ENCODE measurements at places on chromosomes 12 and 14. TPM values are rescaled to one million over a fixed set of nuclear protein-coding genes. Genes with fewer than 3 reads are reported as not detected.

RPGRIP1 gene
- total RNA-seq: not detected

DDX23 gene
- total RNA-seq: 78.5 TPM

MMAB gene
- 26.5 TPM for total RNA-seq

GLIPR1L2 gene
- 1.3 TPM for total RNA-seq

BIN2 gene
- not detected for total RNA-seq

ASPG gene
- total RNA-seq: not detected

NXPH4 gene
- 3.2 TPM for total RNA-seq

ISCA2 gene
- total RNA-seq: 23.1 TPM

DIO2 gene
- 16.1 TPM for total RNA-seq

RFLNA gene
- not detected for total RNA-seq

TMED10 gene
- 364 TPM for total RNA-seq

KRT73 gene
- not detected for total RNA-seq
